HuH-7.5 (cell line): ENCODE measurements at places on chromosomes 2 and 18.

DNA sequence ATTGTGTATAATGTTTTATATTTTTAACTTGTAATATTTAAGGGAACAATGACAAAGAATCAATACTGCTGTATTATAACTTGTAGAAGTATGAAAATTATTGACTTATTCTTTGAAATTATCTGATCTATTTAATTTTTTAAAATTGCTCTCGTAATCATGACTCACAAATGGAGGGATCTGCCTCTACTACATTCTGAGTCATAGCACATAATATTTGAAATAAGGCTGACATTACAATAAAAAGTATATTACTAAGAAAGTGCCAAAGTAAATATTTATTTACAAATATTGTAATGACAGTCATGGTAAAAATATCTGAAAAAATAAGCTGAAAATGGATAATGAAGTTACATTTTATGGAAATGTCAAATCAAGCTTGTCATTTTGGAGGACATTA is 1144.6 kb upstream of the CDH2 start:
- no peak for DNase-seq

- no peak for DNase-seq
Observed at GRCh38 chr18:46627136-46627535, 29.9 kb downstream of the LOXHD1 start.

DNA sequence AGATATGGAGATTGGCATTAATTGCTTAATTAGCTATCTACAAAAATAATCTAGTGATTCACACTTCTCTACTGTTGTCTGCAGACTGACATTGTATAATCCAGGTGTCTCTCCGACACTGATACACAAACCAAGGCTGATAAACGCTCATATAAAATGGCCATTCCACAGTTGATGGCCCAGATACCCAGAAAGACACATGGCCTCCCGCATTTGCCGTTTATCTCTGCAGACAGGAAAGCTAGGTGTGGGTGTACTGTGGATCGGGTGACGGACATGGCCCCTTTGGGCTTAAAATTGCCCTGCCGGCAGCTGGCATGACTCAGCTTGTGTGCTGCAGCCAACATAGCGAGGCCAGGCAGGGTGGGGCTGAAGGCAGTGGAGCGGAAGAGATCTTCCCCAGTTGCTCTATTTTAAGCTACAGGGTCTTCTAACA is 18.5 kb downstream of the PMAIP1 start:
- no peak for DNase-seq

GRCh38 chr2:179853108-179853507 is 8.3 kb downstream of the ZNF385B start:
- no peak for DNase-seq
